ENCODE measurements at places on chromosomes 16 and 17.

DNA sequence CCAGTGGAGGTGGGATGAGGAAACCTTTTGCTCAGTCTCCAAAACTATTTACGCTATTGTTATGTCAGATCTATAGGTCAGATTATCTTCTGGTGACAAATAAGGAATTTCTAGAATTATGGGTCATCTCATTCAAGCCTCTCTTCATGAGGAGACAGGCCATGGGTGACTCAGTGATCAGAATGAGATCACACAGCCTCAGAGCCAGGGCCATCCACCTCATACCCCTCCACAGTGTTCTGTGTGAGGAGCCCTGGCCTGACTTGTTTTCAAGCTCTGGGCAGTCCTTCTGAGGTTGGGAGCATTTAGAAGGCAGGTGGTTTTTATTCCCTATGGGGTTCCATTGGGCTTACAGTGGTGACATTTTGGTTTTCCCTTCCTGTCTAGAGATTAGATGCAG is 26.5 kb downstream of the YPEL2 start:
- peak; percentile 34 for ATAC-seq

- no peak for ATAC-seq
Measured at GRCh38 chr17:65236321-65236720, 99.2 kb downstream of the RGS9 start.

- ATAC-seq, result no peak
Measured at GRCh38 chr17:142102-142661, 4.8 kb downstream of the SCGB1C2 start.

DNA sequence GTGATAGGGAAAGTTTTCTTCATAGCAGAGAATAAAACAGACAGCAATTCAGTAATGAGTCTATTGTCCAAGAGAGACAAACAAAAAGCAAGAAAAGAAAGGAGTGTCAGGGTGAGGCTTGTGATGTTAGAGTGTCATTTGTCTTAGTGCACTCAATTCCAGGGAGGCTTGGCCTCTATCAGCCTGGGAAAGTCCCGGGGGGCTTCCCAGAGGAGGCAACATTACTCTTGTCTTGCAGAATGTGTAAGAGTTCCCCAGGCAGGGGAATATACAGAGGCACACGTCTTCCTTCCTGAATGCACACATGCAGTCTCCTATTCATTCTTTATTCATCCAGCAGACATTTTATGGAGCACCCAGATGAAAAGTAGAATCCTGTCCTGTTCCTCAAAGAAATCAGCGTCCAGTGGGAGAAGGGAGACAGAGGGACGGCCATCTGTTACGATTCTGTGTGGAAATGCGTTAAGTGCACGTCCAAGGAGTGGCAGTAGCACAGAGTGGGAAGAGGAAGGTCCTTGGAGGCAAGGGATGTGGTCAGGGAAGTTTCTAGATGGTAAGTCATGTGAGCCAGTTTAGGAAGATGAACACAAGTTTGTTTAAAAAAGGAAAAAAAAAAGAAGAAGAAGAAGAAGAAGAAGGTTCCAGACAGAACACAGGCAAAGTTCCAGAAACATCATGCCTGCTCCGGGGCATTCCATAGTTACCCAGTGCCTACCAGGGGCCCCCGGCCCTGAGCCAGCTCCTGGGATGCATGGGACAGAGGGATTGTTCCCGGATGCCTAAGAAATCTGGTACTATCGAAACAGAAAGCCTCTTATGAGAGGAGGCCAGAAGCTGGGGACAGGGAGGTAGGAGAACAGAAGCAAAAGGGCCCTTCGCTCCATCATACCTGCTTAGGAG is 21.1 kb downstream of the CACNG4 start:
- ATAC-seq, result no peak

DNA sequence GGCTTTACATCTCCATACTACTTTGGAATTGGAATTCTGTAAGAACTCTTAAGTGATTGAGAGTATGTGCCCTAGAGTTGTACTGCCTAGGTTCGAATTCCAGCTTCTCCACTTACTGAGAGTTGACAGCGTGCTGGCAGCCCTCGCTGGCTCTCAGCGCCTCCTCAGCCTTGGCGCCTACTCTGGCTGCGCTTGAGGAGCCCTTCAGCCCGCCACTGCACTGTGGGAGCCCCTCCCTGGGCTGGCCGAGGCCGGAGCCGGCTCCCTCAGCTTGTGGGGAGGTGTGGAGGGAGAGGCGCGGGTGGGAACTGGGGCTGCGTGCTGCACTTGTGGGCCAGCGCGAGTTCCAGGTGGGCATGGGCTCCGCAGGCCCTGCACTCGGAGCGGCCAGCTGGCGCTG is 13.3 kb downstream of the PPM1D start:
- no peak for ATAC-seq

DNA sequence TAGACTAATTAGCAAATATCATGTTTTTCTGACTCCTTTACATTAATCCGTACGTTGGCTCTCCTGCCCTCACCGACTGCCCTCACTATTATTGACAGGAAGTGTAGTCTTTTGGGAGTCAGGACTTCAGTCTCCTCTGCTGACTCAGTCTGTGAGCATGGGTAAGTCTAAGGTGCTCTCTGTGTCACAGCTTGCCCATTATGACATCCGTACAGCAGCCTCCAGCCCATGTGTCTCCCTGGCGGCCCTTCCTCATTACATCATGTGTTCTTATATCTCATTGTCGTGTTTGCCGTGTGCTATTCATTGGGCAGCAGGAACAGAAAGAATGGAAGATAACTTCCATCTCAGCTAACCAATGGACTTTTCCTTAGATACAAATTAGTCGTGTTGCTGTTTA is 77.5 kb downstream of the MRTFB start:
- ATAC-seq, result no peak

DNA sequence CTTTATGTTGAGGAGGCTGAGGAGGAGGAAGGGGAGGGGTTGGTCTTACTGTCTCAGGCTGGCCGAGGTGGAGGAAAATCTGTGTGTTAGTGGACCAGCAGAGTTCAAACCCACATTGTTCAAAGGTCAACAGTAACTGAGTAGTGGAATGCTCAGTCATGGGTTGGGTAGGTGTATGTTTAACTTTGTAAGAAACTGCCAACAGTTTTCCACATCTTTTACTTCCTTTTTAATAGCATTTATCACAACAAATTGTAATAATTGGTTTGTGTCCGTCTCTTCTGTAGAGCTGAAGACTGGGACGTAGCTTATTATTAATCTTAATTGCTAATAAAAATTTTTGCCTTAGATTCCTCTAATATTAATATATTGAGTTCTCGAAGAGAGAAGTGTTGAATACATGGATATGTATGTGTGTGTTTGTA is 5.3 kb downstream of the ATP6V0A1 start:
- ATAC-seq, result no peak

Measured in activated CD4-positive, CD25-positive, alpha-beta regulatory T cell treated with anti-CD3 and anti-CD28 coated beads, Interleukin-2, amount 50 U/mL, for 24 hours (primary cell).